ENCODE measurements at places on chromosomes 12 and 14.

- DNase-seq: peak; percentile 72
Measured at GRCh38 chr14:76647697-76648298, 113.5 kb upstream of the VASH1 start.

DNA sequence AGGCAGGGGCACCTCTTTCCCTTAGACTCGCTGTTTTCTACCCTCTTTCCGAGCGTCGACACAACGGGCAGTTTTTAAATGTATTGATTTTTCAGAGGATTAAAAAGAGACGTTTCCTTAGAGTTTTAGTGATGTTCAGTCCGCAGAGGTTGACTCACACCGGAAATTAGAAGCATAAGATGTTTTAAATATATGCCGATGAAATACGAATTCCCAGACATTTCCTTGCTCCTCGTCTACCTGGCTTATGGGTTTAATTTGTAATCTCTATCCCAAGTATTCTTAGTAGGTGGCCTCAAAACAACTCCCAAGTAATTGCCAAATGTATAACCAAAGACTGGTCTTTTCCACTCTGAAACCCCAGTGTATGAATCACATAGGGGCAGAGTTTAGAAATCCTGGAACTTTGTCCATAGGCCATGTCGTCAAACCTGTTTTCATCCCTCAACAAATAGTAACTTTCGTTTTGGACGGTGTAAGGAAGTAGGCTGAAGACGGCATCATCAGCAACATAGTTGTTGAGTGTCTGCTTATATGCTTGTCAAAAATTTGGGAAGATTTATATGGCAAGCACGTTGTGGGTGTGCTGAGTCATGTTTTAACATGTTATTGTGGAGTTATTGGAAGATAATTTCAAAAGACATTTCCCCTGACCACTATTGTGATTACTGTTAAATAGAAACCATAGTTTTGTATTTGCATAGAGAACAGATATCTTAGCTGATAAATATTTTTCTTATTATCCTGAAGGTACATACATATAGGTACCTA lies 824 bp downstream of the TBK1 start:
- DNase-seq: peak; percentile 27

GRCh38 chr14:67928375-67928774 lies 108.8 kb downstream of the RAD51B start:
- no peak for DNase-seq

DNA sequence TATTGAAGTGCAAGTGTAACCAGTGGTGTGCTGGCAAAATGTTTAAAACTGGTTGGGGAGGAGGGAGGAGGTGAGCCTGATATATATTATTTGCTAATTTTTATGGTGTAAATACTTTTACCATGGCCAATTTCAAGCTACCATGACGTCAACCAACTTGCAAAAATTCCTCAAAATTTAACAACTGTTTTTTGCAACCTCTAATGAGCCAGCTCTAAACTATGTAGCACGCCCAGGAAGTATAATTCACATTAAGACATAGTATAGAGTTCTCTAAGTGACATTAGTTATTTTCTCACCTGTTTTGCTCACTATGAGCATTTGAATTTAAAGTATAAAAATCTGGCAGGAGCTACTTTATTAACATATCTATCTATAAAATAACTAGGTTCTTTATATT lies 41.4 kb downstream of the ATL1 start:
- no peak for DNase-seq

- no peak for DNase-seq
Measured at GRCh38 chr14:44081146-44081545, 425.9 kb downstream of the FSCB start.

All from DMS79 treated with DMSO at 0.1 percent for 48 hours (cell line).